ENCODE measurements at places on chromosomes 6 and 20. TPM values are rescaled to one million over a fixed set of nuclear protein-coding genes. Genes with fewer than 3 reads are reported as not detected.

Gene THBD
- not detected for total RNA-seq

DNA sequence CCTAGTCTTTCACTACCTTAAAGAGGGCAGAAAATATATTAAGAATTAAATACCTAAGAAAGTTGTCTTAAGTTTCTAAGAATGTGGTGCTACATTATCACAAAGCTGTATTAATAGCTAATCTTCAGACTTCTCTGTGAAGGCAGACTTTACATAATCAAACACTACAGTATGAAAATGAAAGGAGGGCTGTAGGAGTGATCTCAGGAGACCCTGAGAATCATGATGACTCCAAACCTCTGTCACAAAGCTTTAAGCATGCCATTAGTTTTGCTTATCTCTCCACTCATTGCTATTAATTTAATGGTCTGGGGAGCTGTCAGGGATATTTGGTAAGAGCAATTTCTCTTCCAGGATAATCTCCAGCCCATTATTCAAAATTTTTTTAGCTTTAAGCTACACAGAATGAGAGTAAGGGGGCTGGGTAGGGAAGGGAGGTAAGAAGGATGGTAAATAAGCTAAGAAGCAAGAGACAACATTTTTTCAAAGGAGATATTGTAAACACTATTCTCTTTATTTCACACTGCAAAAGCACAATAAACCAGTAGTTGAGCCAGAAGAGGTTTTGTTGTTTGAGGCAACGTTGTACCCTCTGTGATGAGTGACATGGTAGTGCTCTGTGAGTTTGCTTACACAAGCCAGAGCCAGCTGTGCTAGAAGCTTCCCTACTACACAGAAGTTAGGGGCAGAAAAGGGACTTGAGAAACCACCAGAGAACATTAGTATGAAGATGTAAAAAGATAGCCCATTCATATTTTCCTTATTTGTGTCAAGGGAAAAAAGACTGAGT, 258.8 kb downstream of the GMDS start:
- no peaks in the 10 kb centered on the region for H3K4me1 ChIP-seq
- no peaks in the 10 kb centered on the region for H3K27me3 ChIP-seq
- H3K27ac ChIP-seq = no peak overlapping the region
- H3K4me3 ChIP-seq = no peak overlapping the region
- DNase-seq = no peak
- H3K36me3 ChIP-seq = peaks cover 25% of the 10 kb centered on the region

Gene FIG4
- total RNA-seq = 13.1 TPM

DNA sequence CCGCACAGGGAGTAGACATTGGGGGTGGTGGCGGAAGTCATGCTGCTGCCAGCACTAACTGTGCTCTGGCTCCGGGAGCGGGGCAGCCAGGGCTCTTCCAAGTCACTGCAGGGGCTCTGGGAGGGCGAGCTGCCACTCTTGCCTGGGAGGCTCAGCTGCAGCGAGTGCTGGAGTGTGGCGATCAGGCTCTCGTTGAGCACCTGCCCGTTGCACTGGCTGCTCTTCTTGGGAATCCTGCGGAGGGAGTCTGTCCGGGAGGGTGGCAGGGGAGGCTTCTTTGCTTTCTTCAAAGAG, 28.0 kb downstream of the HEBP2 start:
- H3K27ac ChIP-seq = no peak overlapping the region
- H3K27me3 ChIP-seq = peaks cover 3% of the 10 kb centered on the region
- no peak for DNase-seq
- no peak overlapping the region for H3K4me3 ChIP-seq

DNA sequence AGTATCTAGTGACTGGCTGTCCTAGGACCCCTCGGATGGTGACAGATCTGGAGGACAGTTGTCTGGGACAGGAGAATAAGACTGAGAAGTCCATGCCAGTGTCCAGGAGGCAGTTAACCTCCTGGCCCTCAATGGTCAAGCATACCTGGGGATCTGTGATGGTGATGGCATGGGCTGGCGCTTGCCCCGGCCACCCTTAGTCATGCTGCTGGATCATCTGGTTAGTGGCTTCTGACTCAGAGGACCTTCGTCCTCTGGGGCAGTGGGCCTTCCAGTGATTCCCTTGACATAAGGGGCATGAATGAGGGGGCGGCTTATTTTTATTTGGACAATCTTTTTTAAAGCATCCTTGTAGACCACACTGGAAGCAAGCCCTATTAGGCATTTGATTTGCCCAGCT, 24.0 kb upstream of the SF3B5 start:
- no peaks in the 10 kb centered on the region for H3K4me1 ChIP-seq
- no peak overlapping the region for H3K27ac ChIP-seq
- no peak for DNase-seq

Gene PTGIS
- 1.6 TPM for total RNA-seq
